ENCODE measurements at places on chromosomes 7 and 10.

- DNase-seq = no peak
Observed at GRCh38 chr7:132767378-132767777, 191.1 kb upstream of the PLXNA4 start.

DNA sequence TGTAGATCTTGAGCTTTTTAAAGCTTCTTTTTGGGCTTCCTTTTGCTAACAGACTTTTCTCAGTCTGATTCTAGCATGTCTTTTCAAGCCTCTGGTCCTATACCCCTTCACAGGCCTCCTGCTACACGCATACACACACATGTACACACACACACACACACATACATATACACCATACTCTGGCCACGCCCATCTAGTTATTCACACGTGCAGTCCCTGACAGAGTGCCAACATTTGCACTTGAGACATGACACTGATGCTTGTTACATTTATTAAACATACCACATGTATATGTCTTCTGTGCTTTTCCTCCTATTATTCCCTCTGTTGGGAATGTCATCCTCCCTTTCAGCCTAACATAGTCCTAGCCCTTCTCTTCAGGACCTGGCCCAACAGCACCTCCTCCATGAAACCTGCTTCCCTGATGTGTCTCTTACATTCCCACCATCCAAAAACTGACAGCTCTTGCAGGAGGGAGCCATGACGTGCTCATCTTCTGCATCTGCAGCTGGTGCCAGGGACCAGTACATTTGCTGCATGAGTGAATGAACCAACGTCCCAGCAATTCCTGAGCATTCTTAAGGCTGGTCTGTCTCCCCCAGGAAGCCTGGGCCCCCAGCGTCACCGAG, 222.1 kb downstream of the ARHGAP12 start:
- no peak for DNase-seq

- DNase-seq = no peak
Observed at GRCh38 chr7:43139137-43139536, 26.7 kb downstream of the HECW1 start.

GRCh38 chr10:20891338-20891714, 5.8 kb downstream of the NEBL start:
- DNase-seq = no peak
